ENCODE measurements at places on chromosomes 12 and 14.

GRCh38 chr12:49891012-49891411, 12.7 kb downstream of the FAIM2 start:
- DNase-seq, result no peak

GRCh38 chr12:54417712-54418440, 1.2 kb downstream of the ITGA5 start:
- peak; percentile 16 for DNase-seq

DNA sequence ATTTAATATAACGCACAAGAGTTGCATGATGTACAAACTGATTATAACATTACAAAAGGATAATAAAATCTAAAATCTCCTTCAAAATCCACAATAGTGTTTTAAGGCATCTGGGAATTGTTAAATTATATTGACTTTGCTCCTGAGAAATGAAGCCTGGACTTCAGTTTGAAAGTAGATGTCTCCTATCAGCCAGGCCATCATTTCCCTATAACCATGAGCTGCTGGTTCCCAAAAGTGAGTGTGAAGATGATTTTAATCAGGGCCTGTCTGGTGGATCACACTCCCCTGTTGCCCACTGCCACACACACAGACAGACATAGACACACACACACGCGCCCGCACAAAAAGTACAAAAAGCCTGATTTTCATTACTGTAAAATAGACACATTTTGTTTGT, 480.7 kb downstream of the RPS29 start:
- DNase-seq, result no peak

- DNase-seq, result no peak
These were observed 18.5 kb upstream of the CCDC175 start for GRCh38 chr14:59595071-59595470.

- no peak for DNase-seq
These were observed 35.5 kb upstream of the DYRK2 start for GRCh38 chr12:67613040-67613439.

GRCh38 chr12:2622460-2622859, 172.3 kb upstream of the FKBP4 start:
- no peak for DNase-seq

DNA sequence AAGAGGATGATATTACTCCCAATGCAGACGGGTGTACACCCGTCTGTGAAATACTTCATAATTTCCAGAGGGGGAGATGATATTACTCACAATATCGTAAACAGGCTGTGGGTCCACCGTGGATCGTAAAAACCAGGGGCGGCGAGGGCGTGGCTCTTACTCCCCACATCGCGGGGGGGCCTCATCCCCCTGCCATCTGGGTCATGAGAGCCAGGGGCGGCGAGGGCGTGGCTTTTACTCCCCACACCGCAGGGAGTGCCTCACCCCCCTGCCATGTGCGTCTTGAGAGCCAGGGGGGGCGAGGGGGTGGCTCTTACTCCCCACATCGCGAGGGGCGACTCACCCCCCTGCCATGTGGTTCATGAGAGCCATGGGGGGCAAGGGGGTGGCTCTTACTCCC, 86.2 kb upstream of the GNG2 start:
- no peak for DNase-seq
